Kidney (tissue), 22 donors: ENCODE measurements at places on chromosomes 12 and 14. TPM values are rescaled to one million over a fixed set of nuclear protein-coding genes. Genes with fewer than 3 reads are reported as not detected.

NOVA1 gene
- total RNA-seq: 15.0 TPM

MDGA2 gene
- 0.41 TPM for total RNA-seq

PTPRB gene
- total RNA-seq: 71.6 TPM

IL31 gene
- total RNA-seq: not detected

CLEC4D gene
- total RNA-seq: 0.41 TPM

PLEKHG7 gene
- total RNA-seq: 1.5 TPM

CCDC184 gene
- total RNA-seq: 2.0 TPM

TAS2R30 gene
- 4.0 TPM for total RNA-seq

NKX2-1 gene
- total RNA-seq: not detected

ASCL4 gene
- total RNA-seq: not detected

ASB2 gene
- total RNA-seq: 3.7 TPM
